Cerebellum (tissue), 4 donors: ENCODE measurements at places on chromosomes 1 and 21. TPM values are rescaled to one million over a fixed set of nuclear protein-coding genes. Genes with fewer than 3 reads are reported as not detected.

DNA sequence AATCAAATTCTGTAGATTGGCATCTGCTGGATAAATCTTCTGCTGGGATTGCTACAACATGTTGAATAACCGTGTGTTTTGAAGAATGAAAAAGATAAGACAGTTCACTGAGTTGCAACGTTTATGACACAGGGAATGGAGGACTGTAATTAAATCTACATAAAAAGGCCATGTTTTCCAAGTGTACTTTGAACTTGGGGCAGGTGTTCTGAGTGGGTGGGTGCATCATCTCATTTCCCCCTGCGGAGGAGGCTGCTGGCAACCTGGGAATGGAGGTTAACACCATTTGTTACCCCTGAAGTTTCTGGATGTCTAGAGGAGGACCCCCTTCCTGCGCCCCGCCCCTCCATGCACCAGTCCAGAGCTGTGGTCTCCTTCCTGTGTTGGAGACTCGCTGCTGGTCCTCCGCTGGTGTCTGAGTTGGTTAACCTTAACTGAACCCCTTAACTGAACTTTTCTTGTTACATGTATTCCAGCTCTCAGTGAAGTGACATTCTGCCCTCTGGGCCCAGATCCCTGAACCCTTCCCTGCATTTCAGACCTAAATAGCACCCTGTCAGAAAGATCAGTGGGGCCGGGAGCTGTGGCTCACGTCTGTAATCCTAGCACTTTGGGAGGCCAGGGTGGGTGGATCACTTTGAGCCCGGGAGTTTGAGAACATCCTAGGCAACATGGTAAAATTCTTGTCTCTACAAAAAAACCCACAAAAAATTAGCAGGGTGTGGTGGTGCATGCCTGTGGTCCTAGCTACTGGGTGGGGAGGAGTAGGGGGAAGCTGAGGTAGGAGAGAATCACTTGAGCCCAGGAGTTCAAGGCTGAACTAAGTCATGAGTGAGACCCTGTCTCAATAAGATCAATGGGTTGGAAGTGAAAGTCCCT, 31.8 kb downstream of the UCK2 start:
- no peak for DNase-seq

DNA sequence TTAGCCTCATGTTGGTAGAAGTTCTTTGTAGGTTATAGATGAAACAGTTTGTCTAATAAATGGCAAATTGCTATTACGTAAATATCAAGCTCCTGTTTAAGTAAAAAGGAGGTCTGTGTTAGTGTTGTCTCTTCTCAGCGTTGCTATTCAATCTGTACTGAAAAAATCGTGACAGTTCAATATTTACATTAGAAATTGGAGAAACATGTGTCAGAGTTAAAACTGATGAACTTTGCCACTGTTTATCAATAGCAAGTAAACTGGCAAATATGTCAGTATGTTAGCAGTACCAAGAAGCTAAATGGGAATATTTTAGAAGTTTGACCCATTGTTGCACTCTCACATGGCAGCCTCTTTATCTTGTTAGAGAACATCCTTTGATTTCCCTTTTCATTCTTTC, 218.5 kb downstream of the GPR52 start:
- DNase-seq: no peak

DNA sequence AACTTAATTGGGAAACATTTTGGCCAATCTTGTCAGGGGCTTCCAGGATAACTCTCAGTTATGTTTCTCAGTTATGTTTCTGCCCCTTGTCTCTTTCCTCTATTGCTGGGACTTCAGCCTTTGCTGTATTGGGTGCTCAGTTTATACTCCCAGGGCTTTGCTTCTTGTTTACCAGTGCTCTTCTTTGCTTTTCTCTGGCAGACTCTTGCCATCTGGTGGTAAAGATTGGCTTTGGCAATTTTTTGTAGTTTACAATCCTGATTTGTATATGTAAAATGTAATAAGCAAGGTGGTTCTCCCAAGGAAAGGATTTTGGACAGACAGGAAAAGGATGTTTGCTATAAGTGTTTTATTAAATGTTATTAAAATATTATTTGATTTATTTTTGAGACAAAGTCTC, 37.9 kb downstream of the FABP3 start:
- peak; percentile 81 for DNase-seq

DNA sequence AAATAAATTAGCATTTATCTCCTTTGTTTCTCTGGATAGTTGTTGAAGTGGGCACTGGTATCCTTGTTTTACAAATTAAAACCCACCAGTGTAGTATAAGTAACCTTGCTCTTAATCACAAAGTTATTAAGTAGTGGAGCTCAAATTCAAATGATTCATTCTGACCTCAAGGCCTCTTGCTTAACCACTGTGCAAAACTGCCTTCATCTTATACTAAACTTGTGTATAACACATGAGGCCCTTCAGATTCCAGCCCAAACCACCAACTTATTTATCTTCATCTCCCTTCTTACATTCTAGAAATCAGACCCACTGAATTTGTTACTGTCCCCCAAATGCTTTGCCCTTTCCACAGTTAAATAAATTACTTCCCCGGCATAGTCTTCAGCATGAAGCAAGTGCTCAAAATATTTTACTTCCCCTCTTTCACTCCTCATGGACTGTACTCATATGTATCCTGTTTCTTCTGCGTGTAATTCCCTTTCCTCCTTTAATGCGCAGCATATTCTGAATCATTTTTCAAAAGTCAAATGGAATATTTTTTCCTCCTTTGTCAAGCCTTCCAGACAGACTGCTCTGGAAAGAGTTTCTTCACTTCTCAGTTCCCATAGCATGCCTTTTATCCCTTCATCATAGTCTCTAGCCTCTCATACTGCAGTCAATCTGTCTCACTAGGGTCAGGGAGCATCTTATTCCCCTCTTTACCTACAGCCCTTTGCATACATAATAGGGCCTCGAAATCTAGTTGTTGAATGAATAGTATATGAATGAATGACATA, 19.0 kb upstream of the DNASE2B start:
- no peak for DNase-seq

WNT4 gene
- total RNA-seq: 3.7 TPM

PEX10 gene
- total RNA-seq: 14.1 TPM
